ENCODE measurements at places on chromosomes 13 and 19.

DNA sequence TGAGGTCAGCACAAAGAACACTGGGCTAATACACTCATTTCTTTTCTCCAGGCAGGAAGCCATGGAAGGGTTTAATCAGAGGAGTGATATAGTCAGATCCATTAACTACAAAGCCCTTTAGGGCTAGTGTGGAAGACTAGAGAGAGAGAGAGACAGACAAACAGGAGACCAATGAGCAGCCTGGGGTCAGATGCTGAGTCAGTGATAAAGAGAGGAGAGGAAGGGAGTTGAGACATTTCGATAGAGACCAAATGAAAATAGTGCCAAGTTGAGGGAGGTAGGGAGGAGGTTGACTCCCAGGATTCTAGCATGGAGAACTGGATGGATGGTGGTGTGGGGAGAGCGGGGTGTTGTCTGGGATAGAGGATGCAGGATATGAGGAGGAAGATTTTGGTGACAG is 18.2 kb downstream of the ZNF473 start:
- no peak for DNase-seq

DNA sequence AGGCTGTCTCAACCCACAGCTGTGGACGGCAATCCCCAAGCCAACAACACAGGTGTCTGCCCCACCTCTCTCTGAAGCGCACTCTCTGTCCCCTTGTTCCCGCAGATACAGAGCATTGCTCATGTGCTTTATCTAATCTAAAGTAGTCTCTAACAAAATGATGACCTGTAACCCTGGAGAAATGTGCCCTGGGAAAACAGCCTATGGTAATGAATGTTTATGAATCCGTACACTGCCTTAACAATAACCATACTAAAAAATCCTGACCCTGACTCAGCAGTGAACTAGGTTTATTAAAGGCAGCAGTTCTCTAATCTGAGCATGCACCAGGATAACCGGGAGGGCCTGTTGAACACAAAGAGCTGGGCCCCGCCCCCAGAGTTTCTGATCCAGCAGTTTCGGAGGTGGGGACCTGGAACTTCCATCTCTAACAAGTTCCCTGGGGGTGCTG is 50.7 kb upstream of the SLC15A1 start:
- DNase-seq = no peak

- no peak for DNase-seq
Observed at GRCh38 chr19:47540748-47541147, 25.9 kb upstream of the NAPA start.

GRCh38 chr19:4524808-4525562 is 6.7 kb upstream of the PLIN4 start:
- DNase-seq = peak; percentile 55

- no peak for DNase-seq
Observed at GRCh38 chr13:80510686-80511085, 169.8 kb upstream of the SPRY2 start.

- DNase-seq = no peak
Observed at GRCh38 chr13:81058916-81059290, 718.0 kb upstream of the SPRY2 start.

- DNase-seq = no peak
Observed at GRCh38 chr13:51499841-51500240, 47.0 kb upstream of the INTS6 start.

DNA sequence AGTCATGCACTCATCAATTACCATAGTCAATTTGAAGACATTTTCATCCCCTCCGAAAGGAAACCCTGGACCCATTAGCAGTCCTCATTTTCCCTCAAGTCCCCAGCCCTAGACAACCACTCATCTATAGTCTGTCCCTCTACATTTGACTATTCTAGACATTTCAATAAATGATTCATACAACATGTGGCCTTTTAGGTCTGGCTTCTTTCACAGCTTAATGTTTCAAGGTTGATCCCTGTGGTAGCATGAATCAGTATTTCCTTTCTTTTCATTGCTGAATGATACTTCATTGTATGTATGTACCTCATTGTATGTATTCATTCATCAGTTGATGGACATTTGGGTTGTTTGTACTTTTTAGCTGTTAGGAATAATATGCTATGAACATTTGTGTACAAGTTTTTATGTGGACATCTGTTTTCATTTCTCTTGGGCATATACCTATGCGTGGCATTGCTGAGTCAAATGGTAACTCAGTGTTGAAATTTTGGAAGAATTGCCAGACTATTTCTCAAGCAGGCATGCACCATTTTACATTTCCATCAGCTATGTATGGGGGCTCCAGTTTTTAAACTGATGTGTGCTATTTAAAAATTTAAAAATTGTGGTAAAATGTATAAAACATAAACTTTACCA is 18.4 kb downstream of the SPATA13 start:
- no peak for DNase-seq

DNA sequence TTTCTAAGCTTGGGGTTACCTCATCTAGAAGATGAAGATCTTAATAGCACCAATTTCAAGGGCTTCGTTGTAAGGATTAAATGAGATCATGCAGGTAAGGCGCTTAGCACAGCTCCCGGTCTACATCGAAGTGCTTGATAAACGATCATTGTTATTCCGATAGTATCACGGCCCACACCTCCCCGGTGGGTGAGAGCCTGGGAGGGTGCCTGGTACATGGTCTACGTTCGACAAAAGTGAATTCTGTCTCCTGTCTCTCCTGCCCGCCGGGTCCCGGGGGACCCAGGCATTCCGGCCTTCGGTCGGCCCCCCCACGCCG is 501 bp upstream of the MYH14 start:
- no peak for DNase-seq

DNA sequence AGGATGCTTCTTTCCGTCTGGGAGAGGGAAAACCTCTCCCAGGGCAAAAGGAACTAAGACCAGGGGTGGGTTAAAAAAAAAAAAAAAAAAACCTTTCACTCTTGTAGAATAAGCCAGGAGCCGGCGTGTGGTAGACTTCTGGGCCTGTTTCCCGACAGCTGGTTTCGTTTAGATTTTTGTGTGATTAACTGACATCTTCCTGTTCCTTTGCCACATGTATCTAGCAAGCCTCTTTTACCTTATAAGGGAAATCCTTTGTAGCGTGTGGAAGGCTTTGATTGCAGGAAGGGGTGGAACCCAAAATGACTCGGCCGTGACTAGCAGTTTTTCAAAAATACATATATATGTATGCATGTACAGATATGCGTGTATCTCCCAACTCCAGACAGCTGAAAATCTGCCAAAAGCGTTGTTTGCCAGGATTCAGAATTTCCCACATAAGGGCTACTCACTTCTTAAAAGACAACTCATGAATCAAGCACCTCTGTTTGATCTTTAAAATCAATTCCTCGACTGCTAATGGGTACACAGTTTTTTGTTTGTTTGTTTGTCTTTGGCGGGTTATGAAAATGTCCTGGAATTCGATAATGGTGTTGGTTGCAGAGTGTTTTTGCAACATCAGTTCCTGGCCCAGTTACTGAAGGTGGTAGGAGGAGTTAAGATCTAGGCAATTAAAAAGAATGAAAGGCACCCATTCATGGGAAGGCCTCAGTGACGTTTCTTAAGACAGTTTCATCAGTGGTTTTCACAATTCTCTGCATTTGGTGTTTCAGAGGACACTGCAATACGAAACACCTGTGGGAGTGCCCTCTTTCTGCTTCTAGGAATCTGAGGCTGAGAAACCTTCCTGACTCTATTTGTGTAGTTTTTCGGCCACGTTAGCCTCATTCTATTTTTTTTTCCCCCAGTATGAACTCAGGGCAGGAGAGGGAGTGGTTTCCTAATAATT is 2.7 kb downstream of the TPM4 start:
- peak; percentile 81 for DNase-seq

DNA sequence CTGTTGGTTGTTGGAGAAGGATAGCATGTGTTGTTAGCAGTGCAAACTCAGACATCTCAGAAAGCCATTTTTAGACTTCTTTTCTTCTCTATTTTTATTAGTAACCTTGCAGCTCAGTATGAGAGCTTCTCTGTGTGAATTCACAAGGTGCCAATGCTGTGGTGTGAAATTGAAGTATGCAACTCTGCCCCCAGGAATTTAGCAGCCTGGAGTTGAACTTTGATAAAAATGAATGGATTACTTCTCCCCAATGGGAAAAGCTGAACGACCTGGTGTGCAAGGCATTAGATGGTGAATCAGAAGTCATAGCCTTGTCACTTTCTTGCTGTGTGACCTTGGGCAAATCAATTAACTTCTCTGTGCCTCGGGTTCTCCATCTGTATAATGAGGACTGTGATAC is 512.3 kb upstream of the PCDH9 start:
- no peak for DNase-seq

GRCh38 chr19:55165952-55166529 is 372 bp downstream of the DNAAF3 start:
- peak; percentile 64 for DNase-seq

DNA sequence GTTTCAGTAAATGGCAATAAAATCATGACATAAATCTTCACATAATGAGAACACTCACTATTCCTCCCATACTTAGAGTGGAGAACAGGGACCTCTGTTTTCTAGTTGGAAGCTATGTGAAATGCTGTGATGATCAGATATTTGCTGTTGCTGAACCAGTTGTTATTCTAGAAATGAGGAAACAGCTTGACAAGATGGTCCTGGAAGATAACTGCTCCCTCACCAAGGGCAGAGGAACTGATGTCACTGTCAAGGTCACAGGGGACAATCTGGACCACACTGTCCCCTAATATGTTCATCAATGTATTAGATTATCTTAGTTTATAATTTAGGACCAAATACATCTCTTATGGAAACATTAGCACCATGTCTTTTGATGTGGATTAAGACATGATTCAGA is 1173.3 kb downstream of the PCDH17 start:
- no peak for DNase-seq

- DNase-seq = no peak
Observed at GRCh38 chr13:95209109-95209508, 92.1 kb downstream of the ABCC4 start.

GRCh38 chr13:77099415-77099814 is 72.5 kb upstream of the FBXL3 start:
- DNase-seq = no peak

DNA sequence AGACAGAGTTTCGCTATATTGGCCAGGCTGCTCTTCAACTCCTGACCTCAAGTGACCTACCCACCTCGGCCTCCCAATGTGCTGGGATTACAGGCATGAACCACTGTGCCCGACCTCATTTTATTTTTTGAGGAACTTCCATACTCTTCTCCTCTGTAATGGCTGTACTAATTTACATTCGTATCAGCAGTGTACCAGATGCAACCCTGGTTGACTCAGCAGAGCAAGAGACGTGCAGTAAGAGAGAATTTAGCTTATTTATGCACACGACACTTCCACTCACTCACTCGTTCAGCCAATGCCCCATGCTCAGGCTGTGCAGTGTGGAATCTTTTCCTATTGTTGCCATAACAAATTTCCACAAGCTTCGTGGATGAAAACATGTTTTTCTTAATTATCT is 6.9 kb downstream of the KIR3DL3 start:
- no peak for DNase-seq

- no peak for DNase-seq
Observed at GRCh38 chr19:16764280-16764679, 44.6 kb downstream of the NWD1 start.

DNA sequence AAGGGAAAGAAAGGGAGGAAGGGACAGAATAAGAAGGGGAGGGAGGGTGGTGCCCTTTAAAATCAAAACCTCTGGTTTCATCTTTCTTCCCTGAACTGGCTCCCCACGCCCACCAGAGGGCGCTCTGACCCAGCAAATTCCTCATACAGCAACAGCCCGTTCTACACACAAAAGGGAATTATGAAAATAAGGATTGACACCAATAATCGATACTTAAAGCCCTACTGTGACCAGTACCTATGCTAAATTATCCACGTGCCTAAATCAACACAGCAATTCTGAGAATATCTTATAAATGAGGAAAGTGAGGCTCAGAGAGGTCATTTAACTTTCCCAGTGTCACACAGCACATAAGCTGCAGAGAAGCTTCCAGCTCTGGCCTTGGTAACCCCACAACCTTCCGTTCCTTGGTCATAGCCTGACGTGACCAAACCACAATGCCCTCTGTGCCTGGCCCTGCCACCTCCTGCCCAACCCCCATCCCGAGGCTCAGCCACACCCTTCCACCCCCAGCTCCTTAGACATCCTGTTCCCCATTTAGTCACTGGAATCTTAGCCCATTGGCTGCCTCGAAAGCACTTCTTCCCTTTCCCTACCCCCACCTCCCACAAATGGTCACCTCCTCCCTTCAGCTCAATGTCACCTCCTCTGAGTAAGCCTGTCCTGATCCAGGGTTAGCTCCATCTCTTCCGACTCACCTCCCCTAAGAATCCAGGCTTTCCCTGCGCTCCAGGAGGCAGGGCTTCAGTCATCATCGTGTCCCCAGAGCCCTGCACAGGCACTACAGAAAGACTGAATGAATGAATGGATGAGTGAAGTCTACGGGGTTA is 34.2 kb upstream of the PNMA8B start:
- DNase-seq = peak; percentile 88

DNA sequence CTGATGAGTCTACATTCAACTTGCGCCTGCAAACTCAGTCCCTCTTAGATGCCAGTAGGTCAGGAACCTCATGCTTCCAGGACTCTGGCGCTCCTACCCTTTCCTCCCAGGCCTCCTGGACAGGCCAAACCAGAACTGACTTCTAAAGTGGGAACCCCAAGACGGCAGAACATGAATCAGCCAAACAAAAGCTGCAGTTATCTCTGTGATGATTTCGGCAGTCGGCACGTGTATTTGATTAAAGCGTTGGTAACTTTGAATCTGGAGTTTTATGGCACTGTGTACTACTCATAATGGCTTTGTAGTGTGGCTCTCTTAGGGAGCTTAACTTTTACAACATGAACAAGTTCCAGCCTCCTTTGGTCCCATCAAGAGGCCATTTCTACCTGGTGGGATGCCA is 13.7 kb downstream of the ACTN4 start:
- no peak for DNase-seq

DNA sequence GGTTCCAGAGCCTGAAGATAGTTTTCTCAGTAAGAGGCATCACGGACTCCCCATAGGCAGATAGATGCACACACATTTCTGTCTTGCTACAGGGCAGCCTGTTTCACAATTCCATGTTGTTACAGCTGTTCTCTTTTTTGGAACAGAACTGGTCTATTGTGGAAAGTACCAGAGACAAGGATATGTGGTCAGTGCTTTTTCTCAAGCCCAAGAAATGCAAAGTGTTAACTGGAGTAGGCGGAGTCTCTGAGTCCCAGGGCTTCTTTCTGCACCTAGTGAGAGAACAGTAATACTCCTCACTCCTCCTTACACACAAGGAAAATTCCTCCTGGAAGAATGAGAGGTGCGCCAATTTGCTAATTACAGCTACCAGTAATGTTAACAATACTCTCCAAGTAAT is 141.6 kb upstream of the ARGLU1 start:
- DNase-seq = no peak

- no peak for DNase-seq
Observed at GRCh38 chr19:21317821-21318220, 11.4 kb downstream of the ZNF708 start.

- DNase-seq = peak; percentile 71
Observed at GRCh38 chr19:53881482-53882390, at the start of gene PRKCG. PRKCG (plus strand) TSS chr19:53882197; CDS start chr19:53882495, 298 bp downstream.

DNA sequence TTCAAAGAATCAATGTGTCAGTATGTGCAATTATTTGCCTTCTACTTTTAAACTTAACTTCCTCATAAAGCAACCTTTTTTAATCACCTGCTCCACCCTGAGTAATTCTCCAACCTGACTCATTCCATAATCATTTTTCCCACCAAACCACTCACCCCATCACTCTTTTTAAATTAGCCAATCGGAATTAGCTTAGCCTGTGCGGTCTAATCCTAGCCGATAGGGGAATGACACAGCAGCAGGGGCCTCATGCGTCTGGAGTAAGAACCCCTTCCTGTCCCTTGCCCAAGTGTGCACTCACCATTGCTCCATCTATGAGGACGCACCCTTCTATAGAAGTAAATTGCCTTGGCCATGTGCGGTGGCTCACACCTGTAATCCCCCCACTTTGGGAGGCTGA is 27.4 kb upstream of the ZNF83 start:
- no peak for DNase-seq

- no peak for DNase-seq
Observed at GRCh38 chr13:71830323-71830722, 36.7 kb downstream of the DACH1 start.
